Activated CD4-positive, alpha-beta T cell treated with anti-CD3 and anti-CD28 coated beads for 48 hours (primary cell): ENCODE measurements at places on chromosomes 7 and 10.
A peak's percentile ranks its signal among the peaks of the same experiment; 100 is the strongest.

GRCh38 chr10:121592155-121592890, 5.9 kb downstream of the FGFR2 start:
- DNase-seq: no peak

GRCh38 chr7:64945503-64946175, 42.6 kb downstream of the ZNF273 start:
- no peak for DNase-seq

- no peak for DNase-seq
Measured at GRCh38 chr10:5590816-5591215, 66.1 kb downstream of the CALML3 start.

- DNase-seq: no peak
Measured at GRCh38 chr7:103718482-103719061, 270.9 kb downstream of the RELN start.

DNA sequence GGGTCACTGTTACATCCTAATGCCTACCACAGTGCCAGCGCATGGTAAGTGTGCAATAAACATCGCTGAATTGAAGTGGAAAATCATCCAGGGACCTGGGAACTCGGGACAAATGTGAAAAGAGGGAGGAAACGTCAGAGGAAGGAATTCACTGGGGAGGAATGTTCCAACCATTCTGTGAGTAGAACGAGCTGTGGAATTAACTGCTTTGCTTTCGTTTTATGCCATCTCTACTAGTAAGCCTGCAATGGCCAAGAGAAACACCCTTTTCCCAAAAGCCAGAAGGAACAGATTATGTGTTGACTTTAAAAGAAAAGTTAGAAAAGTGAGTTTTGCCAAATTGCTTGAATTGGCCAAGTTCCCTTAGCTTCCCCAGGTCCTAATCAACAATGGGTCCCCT, 1044.9 kb downstream of the TYW1 start:
- no peak for DNase-seq

DNA sequence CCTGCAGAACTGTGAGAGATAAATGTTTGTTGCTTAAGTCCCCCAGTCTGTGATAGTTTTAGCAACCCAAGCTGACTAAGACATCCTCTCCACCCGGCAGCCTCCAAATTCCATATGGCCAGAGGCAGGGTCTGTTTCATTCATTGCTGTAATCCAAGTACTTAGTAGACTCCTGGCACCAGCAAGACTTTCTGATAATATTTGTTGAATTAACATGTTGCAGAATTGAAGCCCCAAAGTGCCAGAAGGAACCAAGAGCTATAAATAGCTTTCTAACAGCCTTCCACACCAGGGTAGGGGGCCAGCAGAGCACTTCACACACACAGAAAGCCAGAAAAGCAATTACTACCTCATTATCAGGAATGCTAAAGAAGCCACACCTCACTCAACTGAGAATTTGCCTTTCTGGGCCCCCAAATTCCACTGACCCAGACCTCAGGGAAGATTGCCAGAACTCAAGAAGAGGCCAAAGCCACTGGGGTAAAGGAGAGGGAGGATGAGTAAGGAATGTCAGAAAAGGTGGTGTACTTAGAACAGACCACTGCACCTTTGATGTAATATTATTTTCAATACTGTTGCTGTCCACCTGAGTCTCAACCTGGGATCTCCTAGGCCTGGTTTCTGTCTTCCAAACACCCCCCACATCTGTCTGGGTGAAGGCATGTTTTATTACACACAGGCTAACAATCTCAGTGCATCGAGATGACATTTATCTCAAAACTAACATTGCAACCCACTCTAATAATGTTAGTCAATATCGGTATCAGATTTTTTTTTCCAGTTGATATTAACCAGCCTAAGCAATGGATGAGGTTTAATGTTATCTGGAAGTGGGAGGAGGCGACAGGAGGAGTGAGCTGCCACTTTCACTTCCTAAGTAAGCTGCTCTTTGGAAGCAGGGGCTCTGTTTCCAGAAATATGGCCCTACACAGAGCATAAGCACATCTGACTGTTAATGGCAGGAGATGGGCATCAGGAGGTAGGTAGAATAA, 5.5 kb downstream of the NOD1 start:
- no peak for DNase-seq

DNA sequence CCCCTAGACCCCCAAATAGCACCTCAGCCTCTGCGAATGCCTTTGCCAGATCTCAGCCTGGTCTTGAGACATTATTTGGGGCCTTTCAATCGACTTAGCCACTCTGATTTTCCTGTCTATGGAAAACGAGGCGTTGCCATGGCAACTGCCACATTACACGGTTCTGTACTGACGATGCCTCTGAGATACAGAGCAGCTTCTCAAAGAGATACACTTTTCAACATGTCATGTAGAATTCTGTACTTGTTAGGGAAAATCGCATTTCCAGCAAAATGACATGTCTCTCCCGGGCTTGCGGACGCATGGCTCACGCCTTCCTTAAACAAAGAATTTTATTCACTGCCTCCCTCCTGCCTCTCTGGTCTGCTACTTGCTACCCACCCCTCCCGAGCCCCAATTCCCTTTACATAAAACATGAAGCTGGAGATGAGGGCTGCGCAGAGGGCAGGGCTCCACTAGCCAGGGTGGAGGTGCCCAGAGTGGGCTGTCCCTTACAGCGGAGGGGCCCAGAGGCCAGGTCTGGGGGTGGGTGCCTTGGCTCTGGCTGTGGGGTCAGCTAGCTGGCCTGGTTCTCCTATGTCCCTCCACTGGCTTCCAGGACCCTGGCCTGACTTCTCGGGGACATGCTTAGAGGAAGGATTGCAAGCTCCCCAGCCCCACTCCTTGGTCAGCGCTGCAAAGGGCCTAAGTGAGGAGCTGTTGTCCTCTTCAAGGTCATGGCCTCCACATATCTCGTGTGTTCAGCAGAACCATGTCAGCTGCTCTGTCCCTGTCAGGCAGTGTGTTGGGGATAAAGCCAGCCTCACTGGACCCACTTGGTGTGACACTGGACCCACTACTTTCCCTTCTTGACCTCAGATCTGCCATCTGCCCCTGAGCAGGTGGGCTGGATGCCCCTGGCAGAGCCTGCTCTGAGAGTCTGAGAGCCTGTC, 342.5 kb downstream of the RPS24 start:
- no peak for DNase-seq

- DNase-seq: peak; percentile 69
Measured at GRCh38 chr7:73738220-73738611, 386 bp downstream of the ABHD11 start.

GRCh38 chr7:157975401-157976372, 611.9 kb downstream of the PTPRN2 start:
- DNase-seq: no peak

DNA sequence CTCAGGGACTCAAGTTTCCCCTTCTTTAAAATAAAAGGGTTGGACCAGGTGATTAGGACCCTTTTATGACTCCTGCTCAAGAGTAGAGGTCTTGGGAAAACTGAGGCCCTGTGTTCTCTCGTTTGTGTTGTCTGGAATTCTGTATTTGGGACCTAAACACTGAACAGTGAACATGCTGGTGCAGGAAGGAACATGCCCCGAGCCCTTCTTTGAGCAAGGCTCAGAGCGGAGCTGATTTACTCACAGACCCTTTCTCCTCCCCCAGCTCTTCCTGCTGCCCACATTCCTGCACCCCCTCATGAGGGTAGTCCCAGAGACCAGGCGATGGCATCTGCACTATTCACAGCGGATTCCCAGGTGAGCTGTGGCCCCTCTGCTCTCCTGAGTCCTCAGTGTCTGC, 14.2 kb downstream of the ZKSCAN1 start:
- no peak for DNase-seq

DNA sequence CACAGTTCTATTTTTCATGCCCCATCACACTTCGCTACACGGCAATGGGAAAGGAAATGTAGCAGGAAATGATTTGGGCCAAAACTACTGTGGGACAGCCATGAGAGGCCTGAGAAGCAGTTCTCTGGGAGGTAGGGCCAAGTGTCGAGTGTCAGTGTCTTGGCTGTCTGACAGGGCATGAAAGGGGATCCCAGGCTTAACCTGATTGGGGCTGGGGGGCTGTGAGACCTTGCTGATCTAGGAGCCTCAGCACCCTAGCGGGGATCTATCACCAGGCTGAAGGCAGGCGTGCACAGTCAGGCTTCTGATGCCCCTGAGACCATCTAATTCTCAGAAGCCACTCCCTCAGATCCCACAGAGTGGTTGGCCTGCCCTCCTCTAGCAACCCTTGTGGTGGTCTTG, 58.2 kb upstream of the SLC25A13 start:
- no peak for DNase-seq

GRCh38 chr10:100744987-100745881, at the start of gene PAX2:
TSS of gene PAX2 (plus strand) at chr10:100745582. CDS start at chr10:100746261, 679 bp downstream.
- DNase-seq: peak; percentile 42

- no peak for DNase-seq
Measured at GRCh38 chr10:3606309-3606708, 178.7 kb downstream of the KLF6 start.

DNA sequence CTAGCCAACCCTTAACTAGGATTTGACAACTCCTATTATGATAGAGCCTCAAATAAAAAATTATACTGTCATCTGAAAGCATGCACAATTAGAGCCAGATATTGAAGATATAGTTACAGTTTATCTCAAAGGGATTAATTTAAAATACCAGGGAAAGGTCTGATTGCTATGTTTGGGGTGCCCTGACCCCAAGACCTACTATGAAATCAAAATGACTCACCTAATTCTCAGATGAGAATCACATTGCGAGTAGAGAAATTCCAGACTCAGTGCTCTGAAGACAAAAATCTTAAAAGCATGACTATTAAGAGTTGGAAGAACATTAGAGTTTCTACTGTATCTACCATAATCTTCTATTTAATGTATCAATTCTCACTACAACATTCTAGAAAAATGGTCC, 297.1 kb downstream of the AHR start:
- DNase-seq: no peak

DNA sequence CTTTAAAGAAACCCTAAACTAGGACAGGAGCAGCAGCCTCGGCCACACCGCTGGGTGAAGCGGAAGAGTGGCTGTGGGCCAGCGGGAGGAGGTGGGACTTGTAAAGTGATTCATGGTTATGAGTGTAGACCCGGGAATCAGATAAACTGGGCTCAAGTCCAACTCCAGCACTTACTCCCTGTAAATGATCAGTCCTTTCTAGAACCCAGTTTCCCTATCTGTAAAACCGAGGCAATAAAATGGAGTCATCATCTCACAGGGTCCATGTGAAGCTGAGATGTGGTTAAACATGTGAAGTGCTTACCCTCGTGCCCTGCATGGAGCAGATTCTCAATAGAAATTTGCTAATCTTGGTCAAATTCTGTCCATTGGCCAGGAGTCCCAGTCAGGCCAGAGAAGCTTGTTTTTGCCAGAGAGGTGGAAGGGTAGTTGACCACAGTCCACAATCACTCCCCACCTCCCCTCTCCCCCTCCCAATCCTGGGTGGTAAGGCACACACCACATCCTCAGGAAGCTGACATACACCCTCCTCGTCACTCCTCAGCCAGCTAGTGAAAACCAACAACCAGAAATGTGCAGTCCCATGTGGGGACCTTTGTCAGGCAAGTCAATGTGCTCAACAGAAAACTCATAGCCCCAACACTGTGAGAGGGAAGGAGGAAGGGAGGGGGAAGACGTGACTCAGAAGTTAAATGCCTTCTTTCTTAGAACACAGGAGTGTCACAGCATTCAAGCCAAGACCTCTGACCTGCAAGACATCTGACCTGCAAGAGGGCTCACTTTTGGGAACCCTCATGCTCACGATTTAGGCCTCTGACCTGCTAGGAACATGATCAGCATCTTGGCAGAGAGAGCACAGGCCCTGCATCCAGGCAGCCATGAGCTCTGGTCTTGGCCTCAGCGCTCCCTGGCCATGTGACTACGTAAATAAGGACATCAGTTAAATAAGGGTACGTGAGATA, 145.1 kb downstream of the PLXNA4 start:
- DNase-seq: peak; percentile 42

DNA sequence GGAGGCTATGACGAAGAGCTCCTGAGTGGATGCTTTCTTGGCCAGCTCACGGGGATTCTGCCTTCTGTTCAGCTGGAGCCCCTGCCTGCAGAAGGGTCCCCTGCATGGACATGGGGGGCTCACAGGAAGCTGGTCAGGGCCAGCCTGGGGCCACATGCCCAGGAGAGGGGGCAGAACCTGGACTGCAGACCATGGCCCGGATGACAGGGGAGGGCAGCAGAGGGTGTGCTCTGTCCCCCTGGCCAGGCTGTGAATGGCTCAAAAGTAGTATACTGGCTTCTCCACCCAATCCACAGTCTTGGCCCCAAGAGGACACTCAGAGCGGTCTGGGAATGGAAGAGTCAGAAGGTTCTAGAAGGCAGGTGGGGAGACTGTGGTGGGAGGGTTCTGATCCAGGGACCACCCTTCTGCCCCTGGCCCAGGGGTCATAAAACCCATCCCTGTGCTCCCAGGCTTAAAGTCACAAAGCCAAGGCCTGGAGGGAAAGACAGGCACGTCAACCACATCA, 40.3 kb downstream of the PPIF start:
- DNase-seq: peak; percentile 0

DNA sequence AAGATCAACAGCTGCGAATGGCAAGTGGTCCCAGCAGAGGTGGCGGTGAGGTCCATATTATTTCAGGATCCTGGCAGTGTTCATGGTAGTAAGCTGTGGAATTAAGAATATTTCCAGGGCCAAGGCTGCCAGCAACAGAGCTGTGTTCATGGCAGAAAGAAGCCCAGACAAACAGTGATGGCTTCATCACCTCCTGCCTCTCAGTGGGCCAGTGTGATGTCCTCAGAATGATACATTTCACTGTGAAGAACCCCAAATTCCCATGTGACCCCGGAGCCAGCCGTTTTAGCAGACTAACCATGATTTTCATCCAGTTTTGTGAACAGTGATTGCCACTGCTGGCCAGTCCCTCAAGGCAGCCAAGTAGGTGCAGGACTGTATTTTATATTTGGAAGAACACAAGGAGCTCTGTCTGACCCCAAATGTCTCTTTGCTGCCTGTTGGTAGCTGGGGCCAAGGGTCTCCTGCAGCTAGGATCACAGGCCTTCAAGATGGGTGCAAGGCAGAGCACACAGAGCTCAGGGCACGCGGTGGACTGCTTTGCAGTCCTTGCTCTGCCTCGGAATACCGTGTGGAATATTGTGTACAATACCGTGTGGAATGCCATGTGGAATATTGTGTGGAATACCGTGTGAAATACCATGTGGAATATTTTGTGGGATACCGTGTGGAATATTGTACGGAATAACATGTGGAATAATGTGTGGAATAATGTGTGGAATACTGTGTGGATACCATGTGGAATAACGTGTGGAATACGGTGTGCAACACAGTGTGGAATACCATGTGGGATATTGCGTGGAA, 132.3 kb upstream of the CHST15 start:
- peak; percentile 53 for DNase-seq

GRCh38 chr7:11648980-11649379, 183.0 kb downstream of the THSD7A start:
- no peak for DNase-seq
